ENCODE measurements at places on chromosomes 12 and 14.
A peak's percentile ranks its signal among the peaks of the same experiment; 100 is the strongest.

GRCh38 chr14:67532998-67533753 lies at the start of gene PLEKHH1:
Gene PLEKHH1, plus strand, starts transcription at chr14:67533290. Its CDS starts 8,578 bp downstream, at chr14:67541868.
- peak; percentile 79 for DNase-seq

- DNase-seq: no peak
Measured at GRCh38 chr12:98238515-98239130, 276.8 kb upstream of the TMPO start.

DNA sequence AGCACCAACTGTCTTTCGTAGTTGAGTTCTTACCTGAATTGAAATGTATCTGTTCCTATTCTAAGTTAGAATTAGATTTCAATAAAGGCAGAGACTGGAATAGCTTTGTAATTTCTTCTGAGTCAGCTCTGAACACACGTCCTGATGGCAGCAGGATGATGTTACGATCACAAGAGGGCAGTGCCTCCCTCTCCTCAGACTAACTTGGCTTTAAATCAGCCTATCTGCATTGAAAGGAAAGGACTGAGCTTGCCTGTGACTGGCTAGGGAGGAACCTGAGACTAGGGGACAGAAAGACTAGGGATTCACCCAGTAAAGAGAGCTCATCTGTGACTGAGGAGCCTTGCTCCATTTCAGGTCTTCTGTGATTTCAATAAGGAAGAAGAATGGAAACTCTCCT lies 323.7 kb upstream of the OR4E1 start:
- no peak for DNase-seq

DNA sequence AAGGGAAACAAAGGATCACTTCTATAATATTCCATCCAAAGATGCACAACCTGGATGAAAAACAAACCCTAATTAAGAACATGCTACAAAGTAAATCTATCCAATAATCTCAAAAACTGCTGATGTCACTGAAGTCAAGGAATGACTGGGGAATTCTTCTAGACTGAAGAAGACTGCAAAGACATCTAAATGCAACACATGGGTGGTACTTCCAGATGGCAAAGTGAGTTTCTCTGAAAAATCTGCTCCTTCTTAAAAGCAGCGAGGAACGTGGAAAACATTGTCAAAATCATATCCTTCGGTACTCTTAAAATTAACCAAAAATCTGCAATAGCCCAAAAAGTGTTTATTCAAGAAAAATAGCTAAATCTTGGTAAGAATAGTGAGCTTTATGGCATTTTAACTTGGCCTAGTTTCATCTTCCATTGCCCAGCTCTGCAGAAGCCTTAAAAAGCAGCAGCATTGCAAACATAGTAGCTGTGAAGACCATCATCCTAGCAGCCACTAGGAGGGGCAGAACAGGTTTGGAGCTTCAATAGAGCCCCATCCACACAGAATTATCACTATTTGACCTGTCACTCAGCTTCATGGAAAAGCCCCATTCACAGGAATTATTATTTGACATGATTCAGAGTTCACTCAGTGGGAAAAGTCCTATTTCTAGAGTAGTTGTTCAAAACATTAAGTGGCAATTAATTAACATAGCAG lies 7.4 kb downstream of the CLEC14A start:
- no peak for DNase-seq

DNA sequence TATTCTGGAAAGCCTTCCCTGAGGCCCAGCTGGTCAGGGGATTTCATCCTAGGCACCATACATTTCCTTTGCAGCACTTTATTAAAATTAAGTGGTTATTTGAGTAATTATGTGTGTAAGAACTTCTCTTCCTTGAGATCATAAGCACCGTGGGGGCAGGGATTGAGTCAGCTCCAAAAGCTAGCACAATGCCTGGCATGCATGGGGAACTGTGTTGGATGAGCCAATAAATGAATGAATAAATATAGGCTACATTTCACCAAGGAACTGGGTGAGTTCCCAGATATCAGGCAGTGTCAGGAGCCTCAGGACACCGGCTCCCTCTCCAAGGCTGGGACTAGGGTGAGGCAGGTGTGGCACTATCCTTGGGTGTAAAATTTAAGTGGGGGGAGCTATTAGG lies 82.8 kb upstream of the FBXO21 start:
- DNase-seq: no peak

DNA sequence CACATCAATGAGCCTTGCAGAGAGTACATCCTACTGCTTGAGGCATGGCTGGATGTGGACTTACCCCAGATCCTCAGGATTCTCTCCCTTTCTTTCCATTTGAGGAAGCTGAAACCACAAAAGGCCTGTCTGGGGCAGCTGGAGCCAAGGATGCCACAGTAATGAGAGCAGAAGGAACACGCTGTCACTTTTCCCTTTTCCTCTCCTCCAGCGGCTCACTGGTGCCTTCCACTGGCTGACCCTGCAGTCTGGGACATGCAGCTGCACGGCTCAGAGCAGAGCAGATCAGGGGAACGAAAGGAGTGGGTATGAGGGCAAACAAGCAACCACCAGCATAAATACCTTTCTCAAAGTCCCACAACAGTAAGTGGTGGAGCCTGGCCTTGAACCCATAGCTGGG lies 78.2 kb downstream of the GAS2L3 start:
- DNase-seq: no peak

- no peak for DNase-seq
Measured at GRCh38 chr12:31298515-31298910, 27.4 kb downstream of the SINHCAF start.

DNA sequence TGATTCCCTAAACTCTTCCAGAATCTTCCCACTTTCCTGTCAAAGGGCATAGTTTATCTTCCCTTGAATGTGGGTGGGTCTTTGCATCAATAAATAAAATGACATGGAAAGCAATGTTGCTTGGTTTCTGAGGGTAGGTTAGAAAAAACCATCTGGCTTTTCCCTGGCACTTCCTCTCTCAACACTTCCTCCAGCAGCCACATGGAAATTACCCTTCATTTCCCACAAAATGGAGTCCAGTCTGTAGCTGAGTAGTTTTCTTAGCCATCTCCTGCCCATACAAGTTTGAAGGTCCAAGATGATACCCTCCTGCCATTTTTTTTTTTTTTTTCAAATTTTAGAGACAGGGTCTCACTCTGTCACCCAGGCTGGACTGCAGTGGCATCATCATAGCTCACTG lies 11.1 kb upstream of the NDUFA12 start:
- no peak for DNase-seq

DNA sequence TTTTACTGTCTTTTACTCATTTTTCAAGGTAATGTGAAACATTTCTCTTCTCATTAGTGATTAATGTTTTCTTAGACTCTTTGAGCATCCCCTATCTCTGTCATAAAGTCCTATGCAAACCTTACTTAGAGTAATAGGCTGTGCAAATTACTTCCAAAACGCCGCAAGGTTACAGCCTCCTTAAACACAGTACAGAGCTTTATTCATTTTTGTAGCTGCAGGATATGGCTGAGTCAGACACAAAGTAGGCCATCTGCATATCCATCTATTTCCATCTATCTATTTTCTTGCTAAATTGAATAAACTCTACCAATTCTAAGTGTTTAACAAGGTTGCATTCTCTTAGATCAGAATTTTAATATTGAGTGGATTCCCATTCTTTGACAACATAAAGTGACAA lies 335.6 kb upstream of the SLC16A7 start:
- DNase-seq: no peak

DNA sequence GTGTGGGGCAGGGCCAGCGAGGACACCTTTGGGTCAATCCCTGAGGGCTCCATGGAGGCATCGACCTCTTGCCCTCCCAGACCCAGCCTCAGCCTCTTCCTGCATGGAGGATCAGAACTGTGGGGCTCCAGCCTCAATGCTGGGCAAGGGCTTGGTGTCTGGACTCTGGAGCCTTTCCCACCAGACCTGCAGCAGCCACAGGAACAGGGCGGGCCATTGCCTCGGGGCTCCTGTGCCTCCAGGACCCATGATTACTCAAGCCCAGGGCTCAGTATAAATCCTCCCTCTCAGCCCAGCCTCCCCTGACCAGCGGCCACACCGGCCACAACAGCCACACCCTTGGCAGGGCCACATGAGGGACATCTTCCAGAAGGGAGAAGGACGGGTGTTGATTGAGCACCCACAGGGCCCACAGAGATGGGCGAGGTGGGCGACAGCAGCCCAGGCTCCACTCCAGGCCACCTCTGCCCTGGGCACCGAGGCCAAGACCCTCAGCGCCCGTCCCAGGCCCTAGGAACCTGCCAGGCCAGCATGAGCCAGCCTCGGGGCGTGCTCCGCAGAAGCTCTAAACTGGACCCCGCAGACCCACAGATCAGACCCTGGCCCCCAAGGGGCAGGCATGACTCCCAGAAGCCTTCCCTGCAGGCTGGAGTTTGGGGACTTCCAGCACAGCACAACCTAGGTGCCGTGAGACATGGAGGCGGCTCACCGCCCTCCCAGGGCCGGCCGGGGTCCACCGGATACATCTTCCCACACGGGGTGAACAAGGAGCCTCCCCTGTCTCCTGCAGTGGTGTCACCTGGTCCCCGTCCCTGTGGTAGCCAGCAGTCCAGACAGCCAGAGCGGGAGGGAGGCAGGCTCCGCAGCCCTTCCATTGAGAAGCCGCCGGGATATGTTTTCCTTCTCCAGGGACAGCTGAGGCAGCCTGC lies 25.1 kb downstream of the NCOR2 start:
- DNase-seq: no peak

- DNase-seq: no peak
Measured at GRCh38 chr14:29805415-29806123, 122.1 kb downstream of the PRKD1 start.

DNA sequence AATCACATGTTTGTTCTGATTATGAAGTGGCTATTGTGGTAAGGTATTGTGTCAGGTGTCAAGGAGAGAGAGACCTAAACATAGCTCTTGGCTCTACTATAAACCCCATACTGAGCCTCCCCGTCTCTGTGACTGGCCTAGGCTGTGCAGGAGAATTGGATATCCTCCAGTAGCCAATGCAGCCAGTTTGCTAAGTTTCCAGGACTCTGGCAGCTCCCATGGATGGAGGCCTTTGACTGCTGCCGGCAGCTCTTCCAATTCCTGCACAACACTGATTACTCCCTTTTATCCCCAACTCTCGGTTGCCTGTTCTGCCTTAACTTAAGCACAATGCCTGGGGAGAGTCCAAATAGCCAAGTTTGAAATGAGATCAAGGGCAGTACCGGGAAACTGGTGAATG lies 59.3 kb downstream of the ABCC9 start:
- DNase-seq: no peak

- DNase-seq: peak; percentile 57
Measured at GRCh38 chr12:75526655-75527511, 15.5 kb upstream of the KRR1 start.

- no peak for DNase-seq
Measured at GRCh38 chr14:88312257-88312656, 10.8 kb downstream of the KCNK10 start.

DNA sequence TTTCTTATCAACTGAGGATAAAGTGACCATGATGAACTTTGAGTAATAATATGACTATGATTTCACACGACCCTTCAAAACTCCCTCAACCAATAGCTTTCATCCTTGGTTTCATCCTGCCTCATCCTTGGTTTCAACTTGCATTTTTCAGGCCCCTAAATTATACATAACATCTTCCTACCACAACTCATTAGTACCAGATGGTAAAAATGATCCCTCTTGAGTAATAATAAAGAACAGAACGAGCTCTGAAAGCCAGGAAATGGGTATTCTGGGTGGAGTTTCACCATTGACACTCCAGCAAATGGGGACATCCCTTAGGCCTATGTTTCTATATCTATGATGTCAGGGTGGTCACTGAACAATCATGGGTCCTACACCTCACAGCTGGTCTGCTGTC lies 72.1 kb upstream of the LMNTD1 start:
- DNase-seq: no peak

DNA sequence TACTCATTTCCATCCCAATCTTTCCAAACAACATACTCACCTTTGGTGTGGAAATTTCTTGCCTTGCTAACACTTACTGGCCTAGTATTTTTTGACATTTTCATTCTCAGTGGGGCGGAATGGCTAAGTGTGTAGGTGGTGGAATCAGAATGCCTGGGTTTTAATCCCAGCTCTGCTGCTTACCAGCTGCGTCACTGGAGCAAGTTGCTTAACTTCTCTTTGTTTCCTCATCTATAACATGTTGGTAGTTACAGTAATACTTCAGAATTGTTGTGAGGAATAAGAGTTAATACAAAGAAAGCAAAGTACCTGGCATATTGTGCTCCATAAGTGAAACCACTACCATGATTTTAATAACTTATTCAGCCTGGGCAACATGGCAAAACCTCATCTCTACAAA lies 3.0 kb upstream of the FAM177A1 start:
- no peak for DNase-seq
